Tracheal epithelial cell (primary cell): ENCODE measurements at places on chromosomes 7 and 10. TPM values are rescaled to one million over a fixed set of nuclear protein-coding genes. Genes with fewer than 3 reads are reported as not detected.

Gene CDHR3
- total RNA-seq: 0.48 and 3.2 TPM in 2 replicates

Gene PIK3AP1
- total RNA-seq: 1.1 and 4.1 TPM in 2 replicates

Gene NUDT13
- 0.72 and 1.3 TPM in 2 replicates for total RNA-seq

Gene FAM237B
- not detected in 2 replicates for total RNA-seq

Gene GDF10
- total RNA-seq: under 0.01 TPM in 1 of 2 replicates, not detected in the other

Gene TMEM196
- under 0.01 TPM in 1 of 2 replicates, not detected in the other for total RNA-seq

Gene WNT8B
- total RNA-seq: not detected in 2 replicates

Gene GDF2
- not detected in 2 replicates for total RNA-seq

Gene BTBD16
- total RNA-seq: not detected in 2 replicates

Gene ZNF107
- total RNA-seq: 2.1 and 2.2 TPM in 2 replicates

Gene RBP4
- total RNA-seq: 0.24 TPM in 1 of 2 replicates, not detected in the other

Gene TRIM73
- 0.24 and 1.3 TPM in 2 replicates for total RNA-seq

Gene TMEM178B
- total RNA-seq: 0.21 and 4.8 TPM in 2 replicates

Gene SLC25A13
- total RNA-seq: 24.1 TPM in 2 replicates

Gene SLC37A3
- total RNA-seq: 51.8 and 75.4 TPM in 2 replicates

Gene CRYGN
- total RNA-seq: not detected in 2 replicates

Gene POMZP3
- total RNA-seq: 3.1 and 3.6 TPM in 2 replicates

Gene LIPM
- total RNA-seq: not detected in 2 replicates

Gene FAM221A
- total RNA-seq: 1.2 and 1.9 TPM in 2 replicates

Gene APBB1IP
- 1.4 TPM in 1 of 2 replicates, not detected in the other for total RNA-seq

Gene CNNM2
- 3.9 and 5.8 TPM in 2 replicates for total RNA-seq

Gene CFAP46
- total RNA-seq: 0.24 TPM in 1 of 2 replicates, not detected in the other

Gene MRC1
- total RNA-seq: 0.21 and 0.24 TPM in 2 replicates

Gene CYTH3
- 13.6 and 28.0 TPM in 2 replicates for total RNA-seq

Gene PPRC1
- total RNA-seq: 12.3 and 18.5 TPM in 2 replicates

Gene LIPN
- total RNA-seq: not detected in 2 replicates

Gene PRRT4
- under 0.01 and 0.85 TPM in 2 replicates for total RNA-seq

Gene SLC18A3
- not detected in 2 replicates for total RNA-seq

Gene NSUN5
- 31.3 and 44.3 TPM in 2 replicates for total RNA-seq

Gene ACSL5
- total RNA-seq: under 0.01 and 2.7 TPM in 2 replicates

Gene TMEM236
- total RNA-seq: not detected in 2 replicates

Gene RSPH10B
- under 0.01 TPM in 2 replicates for total RNA-seq

Gene CCDC146
- 3.6 and 3.9 TPM in 2 replicates for total RNA-seq

Gene ARHGAP21
- 91.6 and 100 TPM in 2 replicates for total RNA-seq

Gene IFIT2
- total RNA-seq: 0.21 and 6.3 TPM in 2 replicates

Gene ANAPC16
- total RNA-seq: 94.0 and 160 TPM in 2 replicates

Gene AOC1
- total RNA-seq: 0.96 TPM in 1 of 2 replicates, not detected in the other

Gene TAS2R3
- total RNA-seq: 1.4 and 1.5 TPM in 2 replicates

Gene ZWINT
- total RNA-seq: 1.7 and 10.6 TPM in 2 replicates

Gene HOXA7
- 0.96 TPM in 1 of 2 replicates, not detected in the other for total RNA-seq

Gene SLC26A5
- total RNA-seq: not detected in 2 replicates

Gene C10orf105
- not detected in 2 replicates for total RNA-seq

Gene MDFIC
- total RNA-seq: 14.7 and 23.4 TPM in 2 replicates

Gene EBF3
- not detected in 2 replicates for total RNA-seq

Gene GIMAP2
- total RNA-seq: 0.24 TPM in 1 of 2 replicates, not detected in the other

Gene LRMDA
- total RNA-seq: 3.0 and 3.1 TPM in 2 replicates

Gene GNAT3
- total RNA-seq: not detected in 2 replicates

Gene NANOS1
- 0.64 and 1.7 TPM in 2 replicates for total RNA-seq

Gene KLLN
- total RNA-seq: 0.24 and 0.64 TPM in 2 replicates

Gene LLCFC1
- not detected in 2 replicates for total RNA-seq

Gene ASB10
- not detected in 2 replicates for total RNA-seq
